Stimulated activated CD8-positive, alpha-beta memory T cell treated with anti-CD3 and anti-CD28 coated beads, Interleukin-2, amount 100 ng/mL, for 48 hours (primary cell): ENCODE measurements at places on chromosomes 1 and 21.

GRCh38 chr1:24130385-24130784 lies 12.6 kb downstream of the IL22RA1 start:
- DNase-seq, result no peak

- no peak for DNase-seq
These were observed 94.7 kb downstream of the SIK1 start for GRCh38 chr21:43331962-43332828.

DNA sequence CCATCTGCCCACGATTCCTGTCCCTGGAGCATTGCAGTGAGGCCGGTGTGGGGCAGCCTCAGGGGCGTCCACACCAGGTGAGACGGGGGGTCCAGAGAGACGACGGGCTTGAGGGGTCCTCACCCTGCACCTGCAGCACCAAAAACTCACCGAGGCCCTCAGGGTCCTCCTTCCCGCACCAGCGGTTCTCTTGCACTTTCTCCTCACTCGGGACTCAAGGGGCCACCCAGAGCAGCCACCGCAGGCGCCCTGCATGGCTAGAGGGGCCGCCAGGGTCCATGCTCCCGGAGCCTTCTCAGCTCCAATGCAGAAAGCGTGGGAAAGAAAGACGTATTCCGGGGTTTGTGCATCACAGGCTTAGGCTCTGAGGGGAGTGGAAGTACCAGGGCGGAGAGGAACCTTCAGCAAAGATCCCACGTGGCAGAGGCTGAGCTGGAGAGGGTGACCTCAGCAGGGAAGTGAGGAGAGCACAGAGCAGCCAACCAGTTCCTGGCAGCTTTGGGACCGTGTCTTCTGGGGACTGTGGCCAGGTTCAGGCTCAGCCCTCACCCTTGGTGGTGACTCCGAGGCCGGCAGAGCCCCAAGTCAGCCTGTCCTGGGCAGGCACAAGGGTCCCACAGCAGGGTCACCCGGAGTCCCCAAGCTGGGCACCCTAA lies 19.5 kb upstream of the COL6A2 start:
- no peak for DNase-seq

- DNase-seq, result no peak
These were observed 307.4 kb downstream of the DISC1 start for GRCh38 chr1:231933711-231934626.

DNA sequence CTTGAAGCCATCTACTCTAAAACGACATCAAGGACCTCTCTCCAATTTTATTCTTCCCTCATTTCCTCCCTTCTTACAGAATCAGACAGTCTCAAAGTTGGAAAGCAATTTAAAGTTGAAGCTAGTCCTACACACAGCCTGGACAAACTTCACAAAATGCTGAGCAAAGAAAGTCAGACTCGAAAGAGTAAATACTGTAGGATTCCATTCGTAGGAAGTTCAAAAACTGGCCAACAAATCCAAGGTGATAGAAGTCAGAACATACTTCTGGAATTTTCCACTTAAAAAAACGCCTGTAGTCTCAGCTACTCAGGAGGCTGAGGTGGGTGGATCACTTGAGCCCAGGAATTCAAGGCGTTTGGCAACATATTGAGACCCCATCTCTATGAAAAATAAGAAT lies 19.6 kb downstream of the SYF2 start:
- DNase-seq, result no peak
